Activated CD4-positive, alpha-beta T cell treated with anti-CD3 and anti-CD28 coated beads for 1 hour (primary cell): ENCODE measurements at places on chromosomes 6 and 20.

DNA sequence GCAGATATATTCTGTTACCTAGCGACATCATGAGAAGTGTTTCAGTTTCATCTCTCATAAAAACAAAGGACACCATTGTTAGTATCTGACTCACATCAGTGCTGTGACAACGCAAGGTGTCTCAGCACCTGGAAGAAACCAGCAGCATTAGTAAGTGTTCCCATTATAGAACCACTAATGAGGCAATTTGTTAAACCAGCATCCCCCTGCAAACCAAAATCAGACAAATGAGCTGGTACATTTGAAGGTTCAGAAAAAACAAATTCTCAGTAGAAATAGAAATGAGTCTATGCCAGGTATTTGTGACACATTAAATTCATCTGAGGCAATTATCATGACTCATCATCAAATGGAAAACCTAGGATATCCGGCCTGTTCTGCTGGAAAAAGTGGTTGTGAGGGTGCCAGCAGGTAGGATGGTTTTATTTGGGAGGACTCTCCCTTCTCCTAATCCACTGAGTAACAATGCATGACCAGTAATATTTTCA is 151.7 kb downstream of the TMEM200A start:
- DNase-seq: no peak

- no peak for DNase-seq
Measured at GRCh38 chr6:28985462-28986164, 19.5 kb downstream of the ZNF311 start.

GRCh38 chr6:155641603-155642002 is 186.0 kb upstream of the NOX3 start:
- no peak for DNase-seq

DNA sequence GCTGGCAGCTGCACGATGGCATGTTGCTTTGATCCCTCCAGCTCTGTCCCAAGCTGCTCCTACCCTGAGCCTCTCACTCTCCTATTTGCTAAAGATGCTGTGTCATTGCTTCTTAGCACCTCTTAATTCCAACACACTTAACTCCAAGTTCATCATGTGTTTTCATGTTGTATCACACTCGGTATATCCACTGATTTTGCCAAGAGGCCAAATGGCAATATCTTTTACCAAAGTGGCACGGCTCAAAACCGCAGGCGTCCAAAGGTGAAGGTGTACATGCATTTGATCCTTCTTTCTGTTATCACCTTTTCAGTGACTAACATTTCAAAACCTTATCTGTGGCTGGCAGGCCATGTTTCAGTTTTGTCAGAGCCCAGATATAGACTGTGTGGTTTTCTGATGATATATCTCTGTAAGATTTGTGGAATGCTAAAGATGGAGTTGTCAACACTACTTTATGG is 217.0 kb downstream of the TBX18 start:
- no peak for DNase-seq

GRCh38 chr6:159113223-159113622 is 56.0 kb upstream of the FNDC1 start:
- no peak for DNase-seq

- DNase-seq: no peak
Measured at GRCh38 chr20:9617940-9618339, 103.5 kb downstream of the LAMP5 start.

DNA sequence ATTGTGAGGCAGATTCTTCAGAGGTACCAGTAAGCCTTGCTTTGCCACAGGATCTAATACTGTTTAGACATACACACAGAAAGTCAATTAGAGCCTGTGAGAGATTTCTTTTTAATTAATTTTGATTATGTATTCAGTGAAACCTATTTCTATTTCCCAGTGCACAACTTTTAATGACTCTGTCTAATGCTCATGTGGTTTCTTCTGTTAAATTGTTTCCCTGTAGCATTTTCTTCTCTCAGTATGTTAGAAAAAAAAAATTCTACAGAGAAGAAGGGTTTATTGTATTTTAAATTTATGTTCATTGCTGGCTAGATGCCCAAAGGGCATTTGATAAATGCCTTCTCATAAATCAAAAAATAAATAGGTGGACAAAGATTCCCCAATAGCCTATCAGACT is 293.7 kb downstream of the C6orf118 start:
- no peak for DNase-seq

DNA sequence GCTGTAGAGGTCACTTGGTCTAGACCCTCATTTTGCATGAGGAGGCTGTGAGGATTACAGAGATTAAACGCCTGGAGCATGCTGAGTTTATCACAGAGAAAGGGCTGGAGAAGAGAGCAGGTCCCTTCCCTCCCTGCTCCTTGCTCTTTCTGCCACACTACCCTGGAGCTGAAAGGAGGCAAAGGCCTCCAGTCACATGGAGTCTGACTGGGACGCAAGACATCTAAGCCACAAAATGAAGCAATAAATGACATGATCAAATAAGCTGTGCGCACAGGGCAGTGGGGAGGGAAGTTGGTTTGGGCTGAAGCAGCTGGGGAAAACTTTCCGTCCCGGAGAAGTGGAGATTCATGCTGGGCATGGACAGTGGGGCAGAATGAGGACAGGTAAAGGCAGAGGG is 33.3 kb downstream of the ATXN1 start:
- no peak for DNase-seq

GRCh38 chr6:137519629-137520176 is 25.5 kb upstream of the OLIG3 start:
- DNase-seq: no peak

- DNase-seq: no peak
Measured at GRCh38 chr6:46279874-46280273, 109.1 kb upstream of the ENPP5 start.

GRCh38 chr6:27154696-27155095 is 92.8 kb upstream of the PRSS16 start:
- DNase-seq: no peak

DNA sequence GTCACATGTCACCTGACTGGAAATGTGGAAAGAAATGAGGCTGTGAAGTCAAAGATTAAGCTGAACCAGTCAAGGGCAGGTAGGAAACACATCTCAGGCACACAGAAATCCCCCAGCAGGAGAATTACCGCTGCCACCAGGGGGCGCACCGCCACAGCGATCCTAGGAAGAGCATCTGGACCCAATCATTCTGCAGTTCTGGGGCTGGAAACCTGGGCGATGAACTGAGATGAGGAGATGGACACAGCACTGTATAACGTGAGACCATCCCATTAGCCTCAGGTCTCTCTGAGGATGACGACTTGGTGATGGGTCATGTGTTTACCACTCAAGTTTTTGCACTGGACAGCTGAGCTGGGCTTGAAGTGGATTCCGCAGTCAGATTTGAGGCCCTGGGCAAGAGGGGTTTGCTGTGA is 6.5 kb upstream of the SLC24A3 start:
- peak; percentile 28 for DNase-seq

DNA sequence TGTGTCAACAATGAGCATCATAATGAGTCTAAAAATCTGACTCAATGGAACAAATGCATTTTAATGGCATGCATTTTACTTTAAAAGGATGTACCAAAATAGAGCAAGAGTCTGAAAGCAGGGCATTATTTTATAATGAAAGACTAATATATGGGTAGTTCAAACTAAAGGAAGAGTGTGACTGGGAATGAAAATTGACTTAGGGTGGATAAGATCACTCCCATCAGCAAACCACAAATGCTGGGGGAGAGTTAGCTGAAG is 114.7 kb downstream of the SOX4 start:
- no peak for DNase-seq
